ENCODE measurements at places on chromosomes 2 and 18.

GRCh38 chr2:112834396-112835037, 2.1 kb downstream of the IL1B start:
- no peak for DNase-seq

GRCh38 chr2:209097168-209097567, 326.7 kb upstream of the MAP2 start:
- DNase-seq, result no peak

GRCh38 chr2:80187156-80187555, 117.4 kb downstream of the LRRTM1 start:
- no peak for DNase-seq

- no peak for DNase-seq
These were observed 210.1 kb downstream of the IKZF2 start for GRCh38 chr2:212941361-212941760.

DNA sequence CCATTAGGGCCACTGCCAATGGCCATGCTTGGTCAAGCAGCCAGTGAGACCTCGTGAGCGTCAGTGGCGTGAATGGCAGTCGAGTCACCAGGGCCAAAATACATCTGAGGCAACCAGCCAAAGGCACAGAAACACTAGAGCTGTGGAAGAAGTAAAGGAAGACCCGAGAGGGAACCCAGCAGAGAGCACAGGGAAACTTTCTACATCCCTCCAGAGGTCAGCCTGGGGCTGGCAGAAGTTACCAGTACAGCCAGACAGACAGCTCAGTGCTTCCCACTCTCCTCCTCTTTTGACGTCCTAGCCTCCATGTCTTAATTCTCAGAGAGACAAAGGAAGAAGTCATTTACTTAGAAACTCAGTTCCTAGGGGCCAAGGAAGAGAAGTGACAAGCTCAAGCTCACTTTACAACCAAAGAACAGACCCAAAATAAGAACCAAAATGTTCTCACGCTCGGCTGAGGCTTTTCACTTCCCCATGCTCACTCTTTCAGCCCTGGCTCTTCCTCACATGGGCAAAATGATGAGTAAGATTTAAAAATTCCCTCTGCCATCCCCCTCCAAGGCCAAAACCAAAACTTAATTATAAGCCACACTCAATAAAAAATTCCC, 8.7 kb downstream of the CYRIA start:
- DNase-seq, result no peak

- no peak for DNase-seq
These were observed 263.7 kb downstream of the ETAA1 start for GRCh38 chr2:67660871-67661270.

DNA sequence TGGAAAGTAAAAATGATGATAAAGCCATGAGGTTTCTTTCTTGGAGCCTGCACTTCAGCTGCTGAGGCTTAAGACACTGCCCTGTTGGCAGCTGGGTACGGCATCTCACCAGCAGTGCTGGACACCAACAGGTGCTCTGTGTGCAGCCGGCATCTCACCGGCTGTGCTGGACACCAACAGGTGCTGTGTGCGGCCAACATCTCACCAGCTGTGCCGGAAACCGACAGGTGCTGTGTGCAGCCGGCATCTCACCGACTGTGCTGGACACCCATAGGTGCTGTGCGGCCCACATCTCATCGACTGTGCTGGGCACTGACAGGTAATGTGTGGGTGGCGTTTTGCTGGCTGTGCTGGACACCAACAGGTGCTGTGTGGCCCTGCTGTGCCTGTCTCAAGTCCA, 190.8 kb downstream of the TMEM18 start:
- no peak for DNase-seq

DNA sequence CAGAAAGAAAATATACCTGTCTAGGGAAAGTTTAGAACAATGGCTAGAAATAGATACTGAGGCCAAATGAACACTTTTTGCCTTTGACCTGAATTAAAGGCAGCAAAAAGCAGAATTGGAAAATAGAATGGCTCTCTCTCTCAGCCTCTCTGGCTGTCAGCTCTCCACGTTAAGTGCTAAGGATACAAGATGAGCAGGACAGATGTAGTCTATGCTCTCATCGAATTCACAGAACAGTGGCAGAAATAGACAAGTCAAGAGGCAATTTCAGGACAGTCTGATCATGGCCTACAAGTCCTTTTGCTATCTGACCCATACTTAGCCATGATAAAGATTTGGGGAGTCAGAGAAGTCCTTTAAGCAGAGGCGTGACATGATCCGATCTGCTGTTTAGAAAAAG, 120.2 kb upstream of the CREB1 start:
- no peak for DNase-seq

DNA sequence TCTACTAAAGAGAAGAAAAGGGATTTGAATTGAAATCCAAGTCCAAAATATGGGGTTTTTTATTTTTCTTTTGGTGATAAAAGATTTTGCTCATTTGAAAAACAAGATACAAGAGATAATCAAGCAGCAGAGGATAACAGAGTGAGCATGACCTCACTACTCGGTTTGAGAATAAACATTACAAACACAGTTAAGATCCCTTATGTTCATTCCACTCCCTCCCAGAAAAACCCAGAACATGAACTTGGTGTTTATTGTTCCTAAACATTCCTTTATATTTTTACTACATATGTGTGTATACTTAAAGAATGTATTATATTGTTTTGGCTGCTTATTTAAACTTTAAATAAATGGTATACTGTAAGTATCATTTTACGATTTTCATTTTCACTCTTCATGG, 146.6 kb upstream of the CHAC2 start:
- DNase-seq, result no peak

- no peak for DNase-seq
These were observed 28.3 kb downstream of the MOCOS start for GRCh38 chr18:36215577-36215976.

GRCh38 chr2:203070701-203071100, 56.0 kb downstream of the NBEAL1 start:
- no peak for DNase-seq

DNA sequence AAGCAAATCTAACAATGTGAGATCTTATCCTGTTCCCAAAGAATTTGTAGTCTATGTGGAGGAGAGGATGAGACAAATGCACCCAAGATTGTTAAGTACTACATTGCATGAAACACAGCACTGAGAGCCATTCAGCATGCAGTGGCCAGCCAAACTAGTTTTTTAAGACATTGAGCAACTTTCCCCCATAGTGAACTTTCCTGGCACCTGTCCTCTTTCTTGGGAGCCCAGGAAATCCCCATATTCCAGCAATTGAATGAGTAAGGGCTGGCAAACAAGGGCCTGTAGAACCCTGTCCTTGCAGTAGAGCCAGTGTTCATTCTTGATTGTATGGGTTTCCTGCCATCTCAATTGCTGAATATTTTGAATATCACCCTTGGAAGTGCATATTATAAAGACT, 58.8 kb upstream of the FIGN start:
- no peak for DNase-seq

GRCh38 chr18:51097021-51097822, 67.2 kb downstream of the SMAD4 start:
- DNase-seq, result no peak

DNA sequence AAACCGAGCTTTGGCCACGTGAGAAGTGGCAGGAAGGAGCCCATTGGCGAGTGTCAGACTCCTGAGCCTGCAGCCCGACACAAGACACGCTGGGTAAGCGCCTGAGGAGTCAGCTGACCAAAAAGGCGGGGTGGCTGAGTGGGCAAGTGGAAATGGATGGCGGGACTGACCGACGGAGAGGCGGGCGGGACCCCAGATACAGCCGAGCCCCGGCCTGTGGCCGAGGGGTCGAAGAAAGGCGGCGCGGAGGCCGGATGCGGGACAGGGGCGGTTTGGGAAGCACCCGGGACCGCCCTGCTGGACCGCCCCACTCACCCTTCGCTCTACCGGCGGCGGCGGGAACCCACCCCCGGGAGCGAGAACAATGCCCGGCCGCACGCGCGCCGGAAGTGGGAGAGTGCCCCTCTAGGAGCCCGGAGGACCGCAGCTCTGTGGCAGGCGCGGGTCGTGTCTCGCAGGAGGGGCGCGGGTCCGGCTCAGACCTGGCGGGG, 22.8 kb downstream of the ZSCAN30 start:
- DNase-seq, result peak; percentile 49

DNA sequence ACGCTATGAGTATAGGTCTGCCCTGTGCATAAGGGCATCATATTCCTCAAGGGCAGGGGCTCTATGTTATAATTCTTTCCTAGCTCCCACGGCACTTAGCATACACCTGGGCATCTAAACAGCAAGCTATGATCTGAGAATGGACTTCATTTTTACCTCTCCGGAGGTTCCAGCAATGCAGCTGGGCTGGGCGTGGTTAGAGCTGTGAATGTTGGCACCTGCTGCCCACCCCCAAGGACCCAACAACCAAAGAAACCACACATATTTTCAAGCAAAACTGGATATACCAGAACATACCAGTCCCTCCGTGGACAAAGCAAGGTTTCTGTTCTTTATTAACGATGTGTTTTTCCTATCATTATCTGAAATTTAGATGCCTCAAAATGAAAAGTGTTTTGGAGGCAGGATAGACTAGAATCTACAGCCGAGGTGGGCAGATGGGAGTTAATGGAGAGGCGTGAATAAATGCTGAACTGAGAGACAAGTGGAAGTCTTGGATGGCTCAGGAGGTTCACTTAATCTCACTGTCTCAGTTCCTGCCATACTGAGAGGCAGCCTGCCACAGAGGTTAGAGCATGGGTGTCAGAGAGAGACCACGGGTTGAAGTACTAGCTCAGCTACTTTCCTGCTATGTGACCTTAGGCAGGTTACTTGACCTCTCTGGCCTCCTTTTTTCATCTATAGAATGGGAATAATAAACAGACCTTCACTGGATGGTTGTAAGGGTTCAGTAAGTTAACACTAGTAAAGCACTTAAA, 186.6 kb upstream of the SMAD2 start:
- no peak for DNase-seq

- no peak for DNase-seq
These were observed 147.1 kb upstream of the BOD1L2 start for GRCh38 chr18:56999823-57000222.

DNA sequence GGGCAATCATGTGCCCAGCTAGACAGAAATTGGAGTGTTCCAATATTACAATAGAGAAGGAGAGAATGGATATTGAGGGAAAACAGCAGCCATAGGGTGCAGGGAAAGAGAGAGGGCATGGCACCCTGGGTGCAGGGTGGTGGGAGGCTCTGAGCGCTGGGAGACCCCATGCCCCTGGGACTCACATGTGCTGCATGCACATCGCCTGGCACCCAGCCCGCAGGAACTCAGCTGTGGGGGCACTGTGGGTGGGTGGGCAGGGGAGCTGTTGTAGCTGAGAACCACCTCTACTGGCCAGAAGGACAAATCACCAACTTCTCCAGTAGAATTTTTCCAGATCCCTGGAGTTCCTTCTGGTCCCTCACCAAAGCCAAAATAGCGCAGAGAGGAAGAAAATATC, 7.2 kb upstream of the NEURL3 start:
- no peak for DNase-seq

GRCh38 chr2:172429301-172429968, 2.0 kb downstream of the ITGA6 start:
- no peak for DNase-seq

DNA sequence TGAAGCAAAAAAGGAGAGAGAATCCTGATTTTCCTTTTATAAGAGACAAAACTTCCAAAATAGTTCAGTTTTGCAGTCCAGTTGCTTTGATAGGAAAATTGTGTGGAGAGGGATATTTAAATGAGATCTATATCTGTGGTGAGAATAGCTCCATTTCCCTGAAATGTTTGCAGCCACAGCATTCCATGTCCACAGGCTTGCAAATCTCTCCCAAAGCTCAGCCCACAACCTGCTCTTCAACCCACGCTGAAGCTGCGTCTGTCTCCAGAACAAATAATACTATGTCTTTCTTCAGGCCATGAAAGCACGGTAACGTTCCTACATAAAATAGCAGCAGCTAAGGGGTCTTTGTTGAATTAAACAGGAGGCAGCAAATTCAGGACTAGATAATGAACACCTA, 31.8 kb downstream of the TMEM17 start:
- DNase-seq, result no peak

GRCh38 chr2:159266554-159266953, 19.9 kb downstream of the WDSUB1 start:
- DNase-seq, result no peak

GRCh38 chr2:217887841-217888701, 114.7 kb downstream of the TNS1 start:
- DNase-seq, result no peak

DNA sequence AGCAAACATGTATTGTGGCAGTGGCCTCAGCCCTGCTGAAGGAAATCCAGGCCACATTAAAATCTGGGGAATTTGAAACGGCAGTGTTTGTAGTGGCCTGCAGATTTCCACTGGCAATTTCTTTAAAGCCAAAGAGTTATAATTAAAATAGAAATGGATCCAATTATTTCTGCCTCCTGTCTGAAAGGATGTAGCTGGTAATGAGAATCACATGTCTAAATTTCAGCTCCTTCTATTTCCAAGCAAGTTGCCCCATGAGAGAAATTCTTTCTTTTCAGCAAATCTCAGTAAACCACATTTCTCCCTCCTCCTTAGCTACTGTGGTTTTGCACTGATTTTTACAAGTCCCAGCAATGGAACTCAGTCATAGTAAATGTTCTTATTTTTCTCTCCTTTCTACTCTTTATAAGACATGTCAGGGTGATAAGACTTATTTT, 55.4 kb upstream of the ZNF396 start:
- no peak for DNase-seq

- no peak for DNase-seq
These were observed 53.2 kb downstream of the EEF1B2 start for GRCh38 chr2:206212673-206213513.

DNA sequence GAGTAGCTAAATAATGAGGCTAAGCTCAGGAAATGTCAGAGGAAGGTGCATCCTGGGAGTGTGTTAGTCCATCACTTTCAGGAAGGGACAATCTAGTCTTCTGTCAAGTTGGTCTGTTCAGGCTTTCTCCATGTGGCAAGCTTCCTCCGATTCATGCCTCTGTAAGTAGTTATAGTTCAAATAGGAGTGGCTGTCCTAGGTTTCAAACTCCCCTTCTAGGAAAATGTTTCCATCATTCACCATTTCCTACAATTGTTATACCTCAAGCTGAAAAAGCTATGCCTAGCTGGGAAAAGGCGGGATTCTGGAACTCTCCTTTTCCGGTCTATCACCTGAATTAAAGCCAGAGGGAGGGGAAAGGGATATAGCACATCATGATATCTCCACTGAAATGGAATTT, 287.7 kb upstream of the ZSWIM2 start:
- DNase-seq, result no peak

GRCh38 chr2:58918141-58918540, 677.0 kb upstream of the FANCL start:
- no peak for DNase-seq

- no peak for DNase-seq
These were observed 23.2 kb upstream of the SLC35F6 start for GRCh38 chr2:26740890-26741302.

DNA sequence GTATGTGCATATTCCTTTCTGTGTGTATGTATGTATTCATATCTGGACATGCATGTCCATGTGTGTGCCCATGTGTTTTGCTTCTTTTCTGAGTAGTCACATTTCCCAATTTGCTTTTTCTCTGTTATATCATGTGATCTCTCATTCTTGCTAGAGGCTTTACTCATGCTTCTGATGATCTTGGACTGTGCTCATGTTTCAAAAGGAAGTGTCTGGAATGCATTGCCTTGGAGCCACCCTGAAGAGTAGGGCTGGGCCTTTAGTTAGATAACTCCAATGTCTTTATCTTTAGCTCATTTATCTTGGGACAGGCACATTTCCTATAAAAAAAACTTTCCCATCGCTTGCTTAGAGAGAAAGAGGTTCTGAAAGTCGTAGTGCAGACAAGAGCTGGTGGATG, 859.2 kb downstream of the CNTNAP5 start:
- DNase-seq, result no peak
